ENCODE measurements at places on chromosomes 2 and 18.

- DNase-seq, result no peak
These were observed 79.9 kb upstream of the DLX2 start for GRCh38 chr2:172182624-172183023.

DNA sequence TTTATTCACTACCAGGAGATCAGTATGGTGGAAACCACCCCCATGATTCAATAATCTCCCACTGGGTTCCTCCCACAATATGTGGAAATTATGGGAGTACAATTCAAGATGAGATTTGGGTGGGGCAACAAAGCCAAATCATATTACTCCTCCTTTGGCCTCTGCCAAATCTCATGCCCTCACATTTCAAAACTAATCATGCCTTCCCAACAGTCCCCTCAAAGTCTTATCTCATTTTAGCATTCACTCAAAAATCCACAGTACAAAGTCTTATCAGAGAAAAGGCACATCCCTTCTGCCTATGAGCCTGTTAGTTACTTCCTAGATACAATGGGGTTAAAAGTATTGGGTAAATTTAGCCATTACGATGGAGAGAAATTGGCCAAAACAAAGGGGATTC, 989.5 kb upstream of the CNTNAP5 start:
- DNase-seq, result no peak

GRCh38 chr2:33123216-33123615, 176.5 kb downstream of the LTBP1 start:
- DNase-seq, result no peak

DNA sequence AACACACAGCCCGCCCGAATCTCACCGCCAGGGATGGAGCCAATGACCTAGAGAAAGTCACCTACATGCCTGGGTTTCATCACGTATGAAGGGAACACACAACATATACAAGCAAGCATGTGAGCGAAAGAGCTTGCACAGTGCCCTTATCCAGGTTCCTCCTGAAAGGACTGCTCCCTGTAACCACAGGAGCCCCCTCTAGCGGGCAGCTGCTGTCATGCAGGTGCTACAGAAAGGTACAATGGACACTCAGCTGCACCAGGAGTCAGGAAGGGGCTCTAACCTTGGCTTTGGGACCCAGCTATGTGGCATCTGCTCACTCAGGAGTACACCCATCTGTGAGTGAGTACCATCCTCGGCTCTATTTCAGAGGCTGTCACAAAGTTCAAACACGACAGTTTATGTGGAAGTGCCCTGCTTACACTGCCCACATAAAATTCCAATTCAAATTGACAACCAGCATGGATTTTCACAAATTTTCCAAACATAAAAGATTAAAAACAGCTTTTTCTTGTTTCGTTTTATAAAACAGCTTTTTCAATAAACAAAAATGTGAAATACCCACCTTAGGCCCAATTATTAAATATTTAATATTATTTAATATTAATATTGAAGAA, 3.5 kb downstream of the NDUFA10 start:
- peak; percentile 88 for DNase-seq

- no peak for DNase-seq
These were observed 305.7 kb downstream of the DYSF start for GRCh38 chr2:71759060-71759459.

GRCh38 chr2:207830778-207831438, 61.2 kb upstream of the FZD5 start:
- no peak for DNase-seq

DNA sequence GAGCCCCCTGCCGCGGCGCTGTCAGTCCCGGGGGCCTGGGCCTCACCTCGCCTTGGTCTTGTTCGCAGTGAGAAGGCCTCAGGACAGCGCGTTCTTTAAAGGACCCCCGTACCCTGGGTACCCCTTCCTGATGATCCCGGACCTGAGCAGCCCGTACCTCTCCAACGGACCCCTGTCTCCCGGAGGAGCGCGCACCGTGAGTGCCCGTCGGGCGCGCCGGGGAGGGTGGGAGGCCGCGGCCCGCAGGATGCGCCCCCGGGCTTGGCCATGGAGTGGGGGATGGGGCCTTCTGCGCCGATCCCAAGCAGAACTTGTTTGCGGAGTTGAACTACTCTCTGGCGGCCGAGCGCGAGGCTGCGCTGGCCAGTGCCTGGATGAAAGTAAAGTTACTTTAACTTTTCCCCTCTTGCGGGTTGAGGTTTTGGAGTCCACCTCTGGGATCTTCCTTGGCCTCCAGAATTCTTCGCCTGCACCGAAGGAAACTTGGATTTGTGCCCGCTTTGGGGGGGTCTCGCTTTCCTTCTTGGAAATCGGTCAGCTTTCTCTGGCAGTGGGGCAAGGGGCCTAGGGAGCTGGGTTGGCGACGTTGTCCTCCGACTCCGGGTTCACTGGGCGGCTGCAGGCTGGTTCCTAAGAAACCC, 1.2 kb downstream of the TCF7L1 start:
- DNase-seq, result peak; percentile 78
